ENCODE measurements at places on chromosomes 3 and 15.

GRCh38 chr3:105157766-105158085, 209.0 kb upstream of the ALCAM start:
- DNase-seq, result no peak

GRCh38 chr15:50916400-50916799, 7.9 kb downstream of the AP4E1 start:
- DNase-seq, result no peak

GRCh38 chr3:70726096-70726938, 413.9 kb upstream of the MDFIC2 start:
- no peak for DNase-seq

GRCh38 chr3:139979991-139980390, 45.0 kb downstream of the CLSTN2 start:
- DNase-seq, result no peak

DNA sequence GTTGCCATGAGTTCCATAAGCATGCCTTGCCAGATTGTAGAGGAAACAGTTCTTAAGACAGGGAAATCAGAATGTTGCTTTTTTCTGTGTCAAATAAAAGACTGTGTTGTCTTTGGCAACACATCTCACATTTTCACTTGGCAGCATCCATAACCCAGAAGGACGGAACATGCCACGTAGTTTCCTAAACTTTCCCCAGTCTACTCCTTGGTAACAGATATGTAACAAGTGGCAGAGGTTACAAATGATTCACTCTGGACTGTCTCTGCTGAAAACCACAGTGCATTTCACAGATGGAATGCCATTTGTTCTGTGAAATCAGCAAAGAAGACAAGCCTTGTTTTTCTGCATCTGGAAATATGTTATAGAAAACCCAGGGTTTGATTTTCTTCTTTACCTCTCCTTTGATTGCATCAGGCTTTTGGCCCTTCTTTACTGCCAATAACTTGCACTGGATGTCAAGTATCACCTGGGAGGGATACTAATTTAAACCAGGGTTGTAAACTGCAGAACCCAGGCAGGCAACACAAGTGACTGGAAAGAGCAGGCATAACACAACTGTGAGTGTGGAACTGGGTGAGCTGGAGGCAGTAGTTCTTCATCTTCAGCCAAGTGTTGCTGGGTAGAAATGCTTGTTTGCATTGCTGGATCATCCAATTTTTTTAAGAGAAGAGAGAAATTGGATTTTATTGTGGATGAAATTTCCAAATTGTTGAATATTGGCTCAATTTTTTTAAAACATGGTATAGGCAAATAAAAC, 124.4 kb upstream of the FOXB1 start:
- DNase-seq, result no peak

All from hematopoietic multipotent progenitor cell treated with erythropoietin and hydrocortisone succinate and interleukin-3 and kit ligand, for 17 days (in vitro differentiated cells).